ENCODE measurements at places on chromosomes 5 and 9. TPM values are rescaled to one million over a fixed set of nuclear protein-coding genes. Genes with fewer than 3 reads are reported as not detected.

The IFNA21 gene
- not detected for total RNA-seq

DNA sequence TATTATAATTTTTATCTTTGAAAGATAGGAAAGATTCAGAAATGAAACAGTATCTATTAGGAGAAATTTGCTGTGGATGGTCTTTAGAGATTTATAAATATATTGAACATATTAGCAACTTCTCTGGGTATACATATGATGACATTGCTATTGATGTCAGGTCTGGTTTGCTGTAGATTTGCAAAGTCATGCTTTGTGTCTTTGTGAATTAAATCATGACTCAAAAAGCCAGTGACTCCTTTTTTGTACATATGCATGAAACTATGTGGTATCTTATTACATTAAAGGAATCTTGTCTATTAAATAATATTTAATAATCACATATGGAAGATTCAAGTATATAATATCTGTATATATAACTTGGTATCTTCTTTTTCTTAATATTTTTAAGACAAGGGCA is 141.9 kb downstream of the ST8SIA4 start:
- no peak for DNase-seq

The PIP5K1B gene
- total RNA-seq, result 5.0 TPM

DNA sequence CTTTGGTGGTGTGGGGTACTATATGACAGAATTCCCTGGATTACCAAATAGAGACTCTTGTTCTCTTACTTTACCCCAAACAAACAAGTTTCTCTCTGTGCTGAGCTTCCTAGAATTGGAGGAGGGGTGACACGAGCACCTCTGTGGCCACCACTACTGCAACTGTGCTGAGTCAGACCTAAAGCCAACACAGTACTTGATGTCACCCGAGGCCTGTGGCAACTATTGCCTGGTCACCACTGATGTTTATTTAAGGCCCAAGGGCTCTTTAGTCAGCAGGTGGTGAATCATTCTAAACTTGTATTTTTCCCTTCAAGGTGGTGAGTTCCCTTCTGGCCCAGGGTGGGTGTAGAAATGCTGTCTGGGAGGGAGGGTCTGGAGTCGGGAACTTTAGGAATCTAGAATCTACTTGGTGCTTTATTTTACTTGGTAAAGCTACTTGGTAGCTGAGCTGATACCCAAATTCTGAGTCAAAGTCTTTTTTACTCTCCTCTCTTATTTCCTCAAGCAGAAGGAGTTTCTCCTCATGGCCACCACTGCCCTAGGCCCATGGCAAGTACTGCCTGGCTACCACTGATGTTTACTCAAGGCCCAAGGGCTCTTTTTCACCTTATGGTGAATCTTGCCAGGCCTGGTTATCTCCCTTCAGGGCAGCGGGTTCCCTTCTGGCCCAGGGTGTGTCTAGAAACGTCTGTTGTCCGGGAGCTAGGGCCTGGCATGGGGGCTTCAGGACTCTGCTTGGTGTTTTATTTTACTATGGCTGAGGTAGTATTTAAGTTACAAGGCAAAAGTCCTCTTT is 9.8 kb downstream of the LURAP1L start:
- DNase-seq, result peak; percentile 56

- no peak for DNase-seq
Observed at GRCh38 chr5:119742311-119742710, 113.0 kb downstream of the FAM170A start.

DNA sequence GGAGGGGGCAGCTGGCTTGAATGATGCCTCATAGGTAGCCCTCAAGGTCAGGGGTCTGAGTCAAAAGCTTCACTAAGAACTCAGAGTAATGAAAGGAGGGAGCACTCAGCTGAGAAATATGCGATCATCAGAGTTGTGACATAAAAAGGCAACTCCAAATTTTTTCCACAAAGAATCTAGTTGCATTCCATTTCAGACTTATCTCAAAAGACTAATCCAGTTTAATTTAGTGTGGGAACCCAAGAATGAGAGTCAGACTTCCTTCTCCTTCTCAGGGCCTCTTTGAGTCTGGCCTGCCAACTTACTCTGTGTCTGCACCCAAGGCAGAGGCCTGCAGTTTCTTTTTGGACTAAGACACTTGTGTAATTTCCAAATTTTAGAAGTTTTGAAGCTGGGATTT is 34.7 kb downstream of the GABRP start:
- no peak for DNase-seq

DNA sequence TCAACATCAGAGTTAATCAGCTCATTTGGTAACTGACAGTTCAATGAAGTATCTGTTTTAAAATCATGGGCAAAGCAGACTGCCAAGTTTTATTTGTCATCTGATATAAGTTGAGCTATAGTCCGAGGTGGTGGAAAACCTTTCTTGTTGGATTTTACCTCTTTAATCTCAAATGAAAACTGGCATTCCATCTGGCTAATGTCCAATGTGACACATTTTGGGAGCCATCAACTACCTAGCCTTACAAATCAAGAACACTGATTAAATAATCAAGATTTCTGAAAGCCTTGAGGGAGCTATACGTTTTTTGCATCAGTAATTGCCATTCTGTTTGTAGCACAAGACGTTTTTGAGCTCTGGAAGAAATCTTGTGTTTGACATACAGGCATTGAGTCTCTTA is 1380.5 kb upstream of the WWC1 start:
- no peak for DNase-seq

The CTNND2 gene
- 6.3 TPM for total RNA-seq

GRCh38 chr9:16401701-16402100 is 468.8 kb downstream of the BNC2 start:
- DNase-seq, result no peak

DNA sequence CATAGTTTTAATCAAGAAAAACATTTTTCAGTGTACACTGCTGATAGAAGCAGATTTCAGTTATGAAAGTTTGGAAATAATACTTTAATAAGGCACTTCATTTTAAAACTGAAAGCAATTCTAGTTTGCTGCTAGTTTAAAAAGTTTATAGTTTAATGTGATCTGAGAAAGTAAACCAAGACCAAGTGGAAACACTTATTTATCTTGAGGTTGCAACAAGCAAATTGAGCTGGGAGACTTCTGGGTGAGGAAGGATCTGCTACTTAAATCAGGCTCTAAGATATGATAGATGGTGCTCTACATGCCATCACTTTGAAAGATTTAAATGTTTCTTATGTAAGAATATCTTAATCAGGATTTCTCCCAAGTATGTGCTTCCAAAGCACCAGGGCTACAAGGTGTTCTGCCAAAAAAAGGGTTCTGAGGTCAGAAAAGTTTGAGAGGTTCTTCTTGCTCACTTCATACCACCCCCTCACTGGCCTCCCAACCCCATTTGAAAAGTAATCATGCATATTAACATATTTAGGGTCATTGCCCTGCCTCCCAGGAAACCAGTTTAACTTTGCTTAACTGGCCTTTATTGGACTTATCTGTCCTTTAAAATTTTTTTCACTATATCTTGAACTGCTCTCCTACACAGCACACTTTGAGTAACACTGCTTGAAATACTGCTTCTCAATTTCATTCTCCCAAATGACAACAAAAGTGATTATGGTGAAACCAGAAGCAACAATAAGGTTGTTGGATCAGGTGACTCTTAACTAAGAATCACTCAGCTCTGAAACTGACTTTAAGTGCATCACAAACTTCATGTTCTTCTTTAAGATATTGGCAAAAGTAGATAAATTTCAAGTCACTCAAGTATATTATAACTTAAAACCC is 15.5 kb downstream of the SLC44A1 start:
- DNase-seq, result no peak

The SH3TC2 gene
- total RNA-seq, result 1.3 TPM

The CSNK1A1 gene
- total RNA-seq, result 286 TPM

DNA sequence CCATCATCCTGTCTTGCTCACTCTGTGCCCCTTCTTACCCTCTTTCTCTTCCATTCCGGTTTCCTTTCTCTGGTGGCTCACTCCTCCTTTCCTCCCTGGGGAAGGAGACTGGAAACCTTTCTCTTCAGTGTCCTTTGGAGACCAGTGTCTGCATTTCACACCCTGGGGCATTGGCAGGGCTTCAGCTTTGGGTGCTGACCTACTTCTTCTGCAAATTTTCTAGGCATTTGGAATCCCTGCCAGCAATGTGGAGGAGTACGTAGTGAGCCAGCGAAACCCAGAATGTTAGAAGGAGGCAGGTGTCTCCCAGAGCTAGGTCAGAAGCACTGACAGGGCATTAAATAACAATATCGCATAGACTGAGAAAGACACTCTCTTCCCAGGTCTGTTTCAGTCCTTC is 122.2 kb downstream of the SLC28A3 start:
- no peak for DNase-seq

The FOXD4L6 gene
- total RNA-seq, result not detected

Measured in cardiac muscle cell (in vitro differentiated cells and primary cell).